GM20000 (cell line): ENCODE measurements at places on chromosomes 12 and 14.

DNA sequence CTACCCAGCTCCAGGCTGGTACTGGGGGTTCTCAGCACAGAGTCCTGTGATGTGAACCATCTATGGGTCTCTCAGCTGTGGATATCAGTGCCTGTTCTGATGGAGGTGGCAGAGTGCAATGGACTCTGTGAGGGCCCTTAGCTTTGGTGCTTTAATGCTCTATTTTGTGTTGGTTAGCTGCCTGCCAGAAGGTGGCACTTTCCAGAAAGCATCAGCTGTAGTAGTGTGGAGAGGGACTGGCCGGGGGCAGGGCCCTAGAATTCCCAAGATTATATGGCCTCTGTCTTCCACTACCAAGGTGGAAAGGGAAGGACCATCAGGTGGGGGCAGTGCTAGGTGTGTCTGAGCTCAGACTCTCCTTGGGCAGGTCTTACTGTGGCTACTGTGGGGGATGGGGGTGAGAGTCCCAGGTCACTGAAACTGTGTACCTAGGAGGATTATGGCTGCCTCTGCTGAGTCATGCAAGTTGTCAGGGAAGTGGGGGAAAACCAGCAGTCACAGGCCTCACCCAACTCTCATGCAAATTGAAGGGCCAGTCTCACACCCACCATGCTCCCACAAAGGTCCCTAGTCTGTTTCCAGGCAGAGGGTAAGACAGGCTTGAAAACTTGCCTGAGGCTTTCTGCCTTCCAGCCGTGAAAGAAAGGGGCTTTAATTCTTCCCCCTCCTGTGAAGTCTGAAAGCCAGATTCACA, 878.1 kb downstream of the C12orf50 start:
- peak; percentile 4 for DNase-seq

DNA sequence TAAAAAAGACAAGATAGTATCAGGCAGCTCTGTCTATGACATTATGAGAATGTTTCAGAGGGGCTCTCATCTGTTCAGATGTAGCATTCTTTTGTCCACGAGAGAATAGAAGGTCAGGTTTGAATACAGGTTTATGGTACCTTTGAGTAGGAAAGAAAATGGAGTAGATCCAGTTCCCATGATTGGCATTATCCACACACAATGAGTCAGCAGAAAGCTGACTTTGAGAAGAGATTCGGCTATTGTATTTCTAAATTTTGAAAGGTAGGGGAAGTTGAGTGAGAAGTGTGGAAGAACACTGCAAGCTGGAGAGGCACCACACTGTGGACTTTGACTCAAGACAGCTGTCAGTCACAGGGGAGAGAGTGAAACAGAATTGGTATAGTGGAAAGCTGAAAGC, 135.4 kb downstream of the SYT10 start:
- DNase-seq, result no peak

DNA sequence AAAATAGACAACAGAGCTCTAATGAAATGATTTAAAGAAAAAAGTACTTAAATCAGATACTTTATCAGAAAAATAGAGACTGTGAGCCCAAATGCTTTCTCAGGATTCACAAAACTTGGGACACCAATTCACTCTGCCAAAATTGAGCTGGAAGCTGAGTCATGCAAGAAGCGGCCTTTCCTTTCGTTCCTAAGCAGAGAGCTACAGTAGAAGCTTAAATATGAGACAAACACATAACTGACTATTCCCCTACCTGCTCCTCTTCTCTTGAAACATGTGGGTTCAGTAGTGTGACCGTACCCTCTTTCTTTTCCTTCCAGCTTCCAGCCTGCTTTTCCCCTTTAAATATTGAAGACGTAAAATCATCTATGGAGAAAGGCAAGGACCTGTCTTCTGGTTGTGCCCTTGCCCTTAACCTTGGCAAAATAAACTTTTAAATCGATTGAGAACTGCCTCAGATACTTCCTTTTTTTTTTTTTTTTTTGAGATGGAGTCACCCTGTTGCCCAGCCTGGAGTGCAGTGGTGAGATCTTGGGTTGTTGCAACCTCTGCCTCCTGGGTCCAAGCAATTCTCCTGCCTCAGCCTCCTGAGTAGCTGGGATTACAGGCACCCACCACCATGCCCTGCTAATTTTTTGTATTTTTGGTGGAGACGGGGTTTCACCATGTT, 4.4 kb upstream of the SDS start:
- no peak for DNase-seq

DNA sequence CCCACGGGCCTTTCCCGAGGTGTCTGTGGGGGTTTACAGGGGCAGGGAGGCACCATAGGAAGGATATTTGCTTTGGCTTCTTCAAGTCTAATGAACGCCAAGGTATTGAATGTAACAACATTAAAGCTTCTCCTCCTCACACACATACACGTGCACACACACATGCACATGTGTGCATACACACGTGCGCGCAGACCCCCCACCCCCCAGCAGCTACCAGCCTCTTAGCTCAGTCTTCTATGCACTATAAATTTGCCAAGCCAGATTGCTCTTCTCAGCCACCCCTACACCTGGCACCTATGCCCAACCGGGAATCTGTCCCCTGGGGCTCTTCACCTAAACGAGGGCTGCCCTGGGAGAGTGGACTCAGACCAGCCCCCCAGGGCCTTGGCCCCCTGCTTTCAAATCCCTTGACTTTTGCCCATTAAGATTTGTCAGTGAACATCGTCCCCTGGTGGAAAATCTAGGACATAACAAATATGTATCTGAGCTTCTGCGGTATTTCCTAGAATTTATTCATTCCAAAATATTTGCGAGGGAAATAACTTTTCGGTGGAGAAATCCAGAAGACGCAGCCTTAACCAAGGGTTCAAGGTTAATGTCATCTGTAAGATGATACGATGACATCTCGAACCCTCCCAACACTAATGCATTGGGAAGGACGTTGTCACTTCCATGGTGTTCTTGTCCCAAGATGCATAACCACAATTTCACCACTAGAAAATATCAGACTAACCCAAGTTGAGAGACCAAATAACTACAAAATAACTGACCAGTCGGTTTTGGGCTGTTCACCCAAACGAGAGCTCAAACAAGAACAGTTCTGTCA, 330.4 kb downstream of the MED13L start:
- no peak for DNase-seq

DNA sequence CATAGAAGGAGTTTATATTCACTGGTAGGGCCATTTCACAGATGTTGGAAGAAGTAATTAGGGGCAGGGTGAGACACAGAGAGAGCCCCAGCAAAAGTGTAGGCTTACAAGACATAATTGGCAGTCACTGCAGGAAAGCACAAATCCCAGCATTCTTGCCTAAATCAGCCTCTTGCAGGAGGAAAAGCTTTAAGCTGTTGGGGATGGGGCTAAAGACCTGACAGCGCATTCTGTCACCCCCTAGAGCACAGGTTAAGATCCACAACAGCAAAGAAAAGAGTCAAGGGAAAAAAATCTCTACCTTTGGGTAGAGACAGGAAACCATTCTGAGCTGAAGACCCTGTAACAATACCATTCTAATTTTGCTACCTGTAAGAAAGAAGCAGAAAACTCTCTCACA, 409.0 kb downstream of the DAD1 start:
- DNase-seq, result no peak

- DNase-seq, result peak; percentile 41
These were observed 697 bp upstream of the DNAJC14 start for GRCh38 chr12:55829967-55830600.

DNA sequence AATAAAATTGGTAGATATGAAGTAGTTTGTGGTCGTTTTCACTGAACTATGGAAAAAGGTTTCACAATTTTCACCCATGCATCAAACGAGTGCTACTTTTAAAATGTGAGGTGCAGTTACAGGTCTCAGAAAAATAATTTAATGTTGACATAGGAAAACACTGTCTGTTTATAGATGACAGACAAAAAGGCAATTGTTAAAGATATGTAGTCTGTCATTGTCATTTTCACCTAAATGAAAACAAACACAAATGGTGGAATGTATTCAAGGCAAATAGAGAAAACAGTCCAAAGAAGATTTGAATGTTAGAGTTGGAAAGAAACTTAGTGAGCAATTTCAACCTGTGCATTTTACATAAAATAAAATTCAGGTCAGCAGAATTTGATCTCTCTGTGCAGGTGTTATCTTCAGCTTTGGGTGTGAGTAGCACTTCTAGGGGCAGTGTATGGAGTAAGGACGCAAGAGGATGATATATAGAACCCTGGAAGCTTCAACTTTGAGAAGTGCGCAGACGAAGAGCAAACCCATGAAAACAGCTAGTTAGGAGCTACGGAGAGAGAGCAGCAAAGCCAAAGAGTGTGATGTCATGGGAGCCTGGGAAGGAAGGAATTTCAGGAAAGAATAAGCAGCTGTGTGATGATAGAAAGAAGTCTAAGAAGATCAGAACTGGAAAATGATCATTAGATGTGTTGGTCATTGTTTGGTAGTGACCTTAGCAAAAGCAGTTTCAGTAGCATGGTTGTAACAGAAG, 6.2 kb downstream of the RERG start:
- no peak for DNase-seq

DNA sequence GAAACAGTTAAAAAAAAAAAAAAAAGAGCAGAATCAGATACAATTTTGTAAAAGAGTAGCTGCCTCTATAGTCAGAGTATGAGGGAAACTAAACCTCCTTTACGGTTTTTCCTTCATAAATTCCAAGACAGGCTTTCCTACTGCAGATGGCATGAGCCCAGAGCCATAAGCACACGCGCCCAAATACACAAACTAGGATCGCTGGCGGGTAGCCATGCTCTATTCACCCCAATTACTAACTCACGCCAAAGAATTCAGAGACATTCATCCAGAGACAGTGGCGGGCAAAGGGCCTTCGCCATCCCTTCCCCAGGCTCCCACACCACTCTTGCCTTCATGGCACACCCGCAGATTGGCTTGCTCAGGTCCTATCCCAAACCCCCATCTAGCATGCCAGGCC, 48.2 kb downstream of the MOK start:
- no peak for DNase-seq

DNA sequence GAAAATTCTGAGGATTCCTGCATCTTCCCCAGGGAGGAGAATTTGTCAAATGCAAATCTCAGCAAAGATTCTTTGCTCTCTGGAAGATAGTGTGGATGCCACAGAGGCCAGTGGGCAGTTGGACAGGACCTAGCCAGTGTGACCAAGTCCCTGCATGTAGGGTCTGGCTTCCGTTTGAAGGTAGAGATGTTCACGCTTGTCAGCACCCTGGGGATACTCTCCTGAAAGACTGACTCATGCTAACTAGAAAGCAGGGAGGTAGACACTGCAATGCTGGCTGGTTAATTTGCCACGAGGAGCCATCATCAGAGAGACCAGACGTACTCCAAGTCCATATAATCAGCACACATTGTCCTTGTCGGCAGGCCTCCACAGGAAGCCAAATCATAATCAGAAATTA, 130.1 kb downstream of the SAMD4A start:
- no peak for DNase-seq

GRCh38 chr14:69137416-69137815, 15.5 kb downstream of the DCAF5 start:
- DNase-seq, result no peak

DNA sequence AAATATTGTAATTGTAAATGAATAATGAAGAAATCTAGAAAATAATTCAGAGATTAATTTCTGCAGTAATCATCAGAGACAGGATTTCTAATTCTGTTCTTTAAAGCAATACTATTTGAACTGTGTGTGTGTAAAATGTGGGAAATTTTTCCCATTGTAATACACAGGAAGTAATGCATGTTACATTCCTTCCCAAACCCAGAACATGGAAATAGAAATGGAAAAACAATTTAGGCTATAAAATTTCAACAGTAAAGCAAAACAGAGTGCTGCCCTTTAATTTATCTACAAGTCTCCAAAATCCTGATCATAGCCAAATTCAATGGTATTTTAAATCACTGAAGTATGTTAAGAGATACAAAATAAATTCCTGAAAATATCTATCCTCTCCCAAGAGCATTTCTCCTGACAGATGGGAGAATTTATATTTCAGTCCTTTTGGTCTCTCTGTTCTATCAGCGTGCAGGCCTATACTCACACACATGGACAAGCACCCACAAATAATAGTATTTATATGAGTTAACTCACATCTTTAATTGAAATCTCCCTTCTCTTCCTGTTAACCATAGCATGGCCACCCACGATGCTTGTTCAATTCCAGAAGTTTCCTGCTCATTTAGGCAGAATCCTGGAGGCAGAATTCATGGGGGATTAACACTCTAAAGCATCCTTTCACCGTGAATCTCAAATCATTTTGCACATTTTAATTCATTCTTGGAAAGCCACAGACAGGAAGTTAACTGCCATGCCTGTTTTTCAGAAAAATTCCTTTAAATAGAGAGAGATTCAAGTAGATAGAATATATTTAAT, 1465.4 kb upstream of the FLRT2 start:
- no peak for DNase-seq

DNA sequence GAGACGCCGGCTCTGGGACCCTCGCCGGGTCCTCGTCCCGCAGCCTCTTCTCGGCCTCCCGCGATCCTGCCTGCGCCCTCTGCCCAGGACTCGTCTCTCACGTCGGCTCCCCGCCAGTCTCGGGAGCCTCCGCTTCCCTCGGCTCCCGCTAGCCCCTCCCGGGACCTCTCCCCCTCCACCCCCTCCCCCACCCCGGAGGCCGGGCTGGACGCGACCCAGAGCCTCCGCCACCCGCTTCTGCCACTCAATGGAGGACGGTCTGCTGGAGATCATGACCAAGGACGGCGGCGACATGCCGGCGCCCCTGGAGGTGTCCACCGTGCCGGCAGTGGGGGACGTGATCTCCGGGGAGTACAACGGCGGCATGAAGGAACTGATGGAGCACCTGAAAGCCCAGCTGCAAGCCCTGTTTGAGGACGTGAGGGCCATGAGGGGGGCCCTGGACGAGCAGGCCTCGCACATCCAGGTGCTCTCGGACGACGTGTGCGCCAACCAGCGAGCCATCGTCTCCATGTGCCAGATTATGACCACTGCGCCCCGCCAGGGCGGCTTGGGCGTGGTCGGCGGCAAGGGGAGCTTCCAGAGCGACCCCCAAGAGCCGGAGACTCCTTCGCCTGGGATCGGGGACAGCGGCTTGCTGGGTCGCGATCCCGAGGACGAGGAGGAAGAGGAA, 568 bp downstream of the CCDC184 start:
- no peak for DNase-seq

GRCh38 chr12:90216815-90217214, 508.2 kb upstream of the ATP2B1 start:
- DNase-seq, result no peak

GRCh38 chr14:31550589-31550988, 10.6 kb upstream of the NUBPL start:
- DNase-seq, result no peak

DNA sequence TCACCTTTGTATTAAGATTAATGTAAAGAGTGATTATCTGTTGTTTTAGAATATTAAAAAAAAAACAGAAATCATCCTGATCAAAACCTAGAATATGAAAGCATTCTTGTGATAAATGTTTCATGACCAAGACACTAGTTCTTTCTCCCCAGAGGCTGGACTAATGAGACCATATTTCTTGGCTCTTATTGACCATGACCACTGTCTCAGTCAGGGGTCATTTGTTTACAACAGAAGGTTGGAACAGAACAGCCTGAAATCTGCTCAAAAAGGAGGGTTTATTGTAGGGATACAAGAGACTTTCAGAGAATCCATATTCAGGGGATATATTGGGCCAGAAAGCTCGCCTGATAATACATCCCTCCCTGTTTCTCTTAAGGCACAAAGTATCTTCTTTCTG, 87.7 kb downstream of the TMEM30B start:
- DNase-seq, result no peak
